Activated CD4-positive, alpha-beta memory T cell treated with anti-CD3 and anti-CD28 coated beads for 36 hours (primary cell): ENCODE measurements at places on chromosomes 5 and 9.

DNA sequence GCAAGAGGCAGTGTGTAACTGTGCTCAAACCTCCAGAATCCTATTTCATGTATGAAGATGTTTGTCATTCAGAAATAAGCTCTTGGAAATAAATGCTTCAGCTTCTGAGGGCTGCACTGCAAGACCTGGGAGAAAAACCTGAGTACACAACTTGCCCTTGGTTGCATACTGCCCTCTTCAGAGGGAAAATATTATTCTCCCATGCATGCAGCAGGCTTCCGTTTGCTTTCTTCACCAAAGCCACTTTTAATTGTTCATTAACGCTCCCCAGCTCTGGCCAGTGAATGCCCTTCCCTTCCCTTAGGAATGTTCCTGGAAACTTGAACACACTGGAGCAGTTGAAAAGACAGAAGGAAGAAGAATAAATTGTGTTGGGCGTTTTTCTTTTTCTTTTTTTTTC, 2.5 kb upstream of the WHRN start:
- DNase-seq = peak; percentile 28

DNA sequence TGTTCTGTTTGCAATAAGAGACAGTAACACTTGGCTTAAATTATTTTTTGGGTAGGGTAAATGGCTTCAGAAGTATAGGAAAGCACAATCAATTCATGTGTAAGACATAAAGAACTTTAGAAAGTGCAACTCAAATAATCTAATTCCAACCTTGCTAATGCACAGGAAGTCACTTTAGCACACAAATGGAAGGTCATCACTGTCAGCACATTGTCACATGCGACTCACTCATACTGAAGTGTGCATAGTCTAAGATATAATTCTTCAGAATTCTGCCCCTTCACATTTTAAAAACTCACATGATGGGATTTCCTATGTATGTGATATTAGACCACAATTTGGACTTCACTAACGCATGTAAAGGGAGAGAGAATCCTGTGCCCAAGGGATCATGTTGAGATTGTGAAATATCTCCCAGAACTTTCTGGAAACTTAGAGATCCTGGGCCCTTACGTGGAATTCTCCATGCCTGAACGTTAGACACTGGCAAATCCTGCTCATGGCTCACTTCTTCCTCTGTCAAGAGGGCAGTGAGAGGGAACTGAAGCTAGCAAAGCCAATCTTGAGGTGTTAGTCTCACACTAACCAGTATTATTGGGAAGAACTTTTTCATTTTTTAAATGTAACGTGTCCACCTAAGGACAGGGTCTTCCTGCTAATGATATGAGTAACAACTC, 403.2 kb upstream of the PTGER4 start:
- DNase-seq = no peak

GRCh38 chr9:14434158-14434504, 120.2 kb upstream of the NFIB start:
- DNase-seq = no peak

DNA sequence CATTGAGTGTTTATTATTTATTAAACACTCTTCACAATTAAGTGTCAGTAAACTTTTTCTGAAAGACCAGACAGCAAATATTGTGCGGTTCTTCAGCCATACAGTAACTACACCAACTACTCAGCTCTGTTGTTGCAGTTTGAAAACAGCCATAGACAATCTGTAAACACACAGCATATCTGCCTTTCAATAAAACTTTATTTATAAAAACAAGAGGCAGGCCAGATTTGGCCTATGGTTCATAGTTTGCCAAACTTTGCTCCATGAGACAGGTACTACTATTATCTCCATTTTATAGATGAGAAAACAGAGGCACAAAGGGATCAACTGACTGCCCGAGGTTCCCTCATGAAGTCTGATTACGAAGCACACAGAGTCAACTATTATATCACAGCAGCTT, 11.5 kb downstream of the ADAMTS12 start:
- no peak for DNase-seq

DNA sequence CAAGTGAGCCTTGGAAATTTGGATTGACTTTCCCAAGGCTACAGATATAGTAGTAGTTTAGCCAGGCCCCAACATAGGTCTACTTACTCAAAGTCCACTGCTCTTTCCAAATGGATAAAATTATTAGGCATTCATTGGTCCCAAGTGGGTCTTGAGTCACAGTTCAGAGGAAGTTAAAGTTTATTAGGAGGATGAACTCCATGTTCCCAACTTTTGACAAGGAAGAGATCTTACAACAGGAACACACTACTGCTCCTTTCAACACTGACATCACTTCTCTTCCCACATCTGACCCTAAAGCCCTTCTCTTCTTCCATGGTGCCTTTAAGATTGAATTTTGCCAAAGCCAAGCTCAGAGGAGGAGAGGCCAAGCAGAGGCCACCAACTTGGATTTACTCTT, 234.5 kb upstream of the TRIM32 start:
- no peak for DNase-seq

GRCh38 chr9:23322392-23322791, 503.6 kb downstream of the ELAVL2 start:
- no peak for DNase-seq

GRCh38 chr9:134061688-134062371, 6.0 kb downstream of the BRD3 start:
- DNase-seq = no peak

GRCh38 chr9:114696814-114697544, 15.0 kb upstream of the TEX48 start:
- DNase-seq = peak; percentile 88

DNA sequence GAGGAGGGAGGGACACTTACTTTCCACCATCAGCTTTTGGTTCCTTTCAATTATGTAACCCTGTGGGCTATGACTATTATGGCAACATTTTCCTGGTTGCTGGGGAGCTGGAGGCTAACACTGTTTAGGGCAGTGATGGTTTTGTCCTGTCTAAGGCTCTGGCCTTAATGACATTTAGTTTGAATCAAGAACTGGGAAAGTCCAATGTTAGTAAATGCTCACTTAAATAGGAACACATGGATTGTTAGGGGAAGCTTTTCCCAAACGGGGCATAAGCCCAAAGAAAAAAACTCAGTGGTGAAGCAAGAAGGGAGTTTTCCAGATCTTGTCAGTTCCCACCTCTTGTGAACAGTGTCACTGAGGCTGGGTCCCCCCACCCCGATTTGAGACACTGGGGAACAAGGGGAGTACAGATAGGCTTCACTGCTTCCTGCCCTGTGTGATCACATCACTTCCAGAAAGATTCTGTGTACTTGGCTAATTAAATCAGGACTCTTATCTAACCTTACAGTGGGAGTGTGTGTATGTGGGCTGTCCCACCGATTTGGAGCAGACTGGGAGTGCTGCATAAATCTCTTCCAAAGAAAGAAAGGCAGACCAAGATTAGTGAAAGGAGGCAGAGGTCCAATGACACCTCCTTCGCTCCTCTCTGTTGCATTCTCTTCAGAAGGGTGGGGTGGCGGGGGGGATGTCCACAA, 206.4 kb downstream of the PTTG1 start:
- DNase-seq = no peak

DNA sequence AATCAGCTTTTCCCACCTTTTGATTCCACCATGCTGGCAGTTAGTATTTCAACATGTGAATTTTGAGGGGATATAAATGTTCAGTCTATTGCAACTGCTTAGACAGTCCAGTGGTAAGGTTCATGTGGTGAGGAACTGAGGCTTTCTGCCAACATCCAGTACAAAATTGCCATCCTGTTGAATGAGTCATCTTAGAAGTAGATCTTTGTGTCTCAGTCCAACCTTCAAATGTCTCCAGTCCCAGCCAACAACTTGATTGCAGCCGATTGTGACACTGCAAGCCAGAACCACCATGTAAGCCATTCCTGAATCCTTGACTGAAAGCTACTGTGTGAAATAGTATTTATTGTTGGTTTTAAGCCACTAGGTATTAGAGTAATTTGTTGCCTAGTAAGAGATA, 331.5 kb upstream of the GRIN3A start:
- DNase-seq = no peak

DNA sequence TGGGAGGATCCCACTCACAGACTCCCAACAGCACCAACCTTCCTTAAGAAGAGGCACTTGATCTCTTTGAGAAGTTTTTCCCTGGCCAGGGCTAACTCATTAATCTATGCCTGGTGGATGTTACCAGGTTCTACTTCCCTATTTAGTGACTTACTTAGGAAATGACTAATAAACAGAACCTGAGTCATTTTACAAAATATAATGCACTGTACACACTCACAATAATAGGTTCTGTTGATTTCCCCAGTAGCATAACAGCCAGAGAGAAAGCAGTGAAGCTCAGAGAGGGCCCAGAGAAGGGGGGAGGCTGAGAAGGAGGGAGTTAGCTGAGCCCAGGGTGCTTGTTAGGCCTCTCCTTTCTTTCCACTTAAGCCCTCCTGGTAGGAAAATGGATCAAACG, 27.1 kb downstream of the FRMD3 start:
- DNase-seq = no peak

DNA sequence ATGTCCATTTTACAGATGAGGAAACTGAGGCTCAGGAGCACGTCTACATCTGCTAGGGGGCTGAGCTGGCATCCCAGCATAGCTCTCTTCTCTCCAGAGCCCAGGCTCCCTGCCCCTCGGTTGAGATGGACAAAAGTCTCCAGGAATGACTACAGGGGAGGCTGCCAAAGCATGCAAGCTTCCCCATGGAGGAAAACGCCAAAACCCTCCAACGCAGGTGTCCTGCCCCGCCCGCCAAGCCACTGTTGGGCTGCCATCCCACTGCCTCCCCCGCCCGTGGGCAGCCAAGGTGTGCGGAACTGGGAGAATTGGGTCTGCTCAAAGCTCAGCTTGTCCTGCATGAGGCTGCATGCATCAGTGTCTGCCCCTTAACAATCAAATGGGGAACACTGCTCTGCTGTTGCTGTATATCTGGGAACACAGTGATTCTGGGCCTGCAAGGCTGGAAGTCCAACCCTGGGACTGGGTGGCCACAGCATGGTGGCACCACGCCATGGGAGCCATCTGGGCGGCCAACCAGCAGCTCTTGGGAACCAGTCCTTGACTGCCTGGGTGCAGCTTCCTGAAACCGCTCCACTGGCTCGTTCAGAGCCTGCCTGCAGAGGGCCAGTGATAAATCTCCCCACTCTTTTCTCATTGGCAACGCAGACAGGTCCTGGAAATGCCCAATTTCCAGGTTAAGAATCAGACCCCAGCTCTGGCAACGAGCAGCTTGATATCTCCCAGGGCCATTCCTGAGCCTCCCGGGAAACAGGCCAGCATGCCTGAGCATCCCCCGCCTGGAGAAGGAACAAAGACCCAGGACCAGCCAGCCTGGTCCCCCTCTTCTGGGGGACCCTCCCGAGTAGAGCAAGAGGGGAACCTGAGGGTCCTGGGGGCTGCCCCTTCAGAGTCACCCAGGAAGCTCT, 3.5 kb downstream of the RALGDS start:
- DNase-seq = no peak

DNA sequence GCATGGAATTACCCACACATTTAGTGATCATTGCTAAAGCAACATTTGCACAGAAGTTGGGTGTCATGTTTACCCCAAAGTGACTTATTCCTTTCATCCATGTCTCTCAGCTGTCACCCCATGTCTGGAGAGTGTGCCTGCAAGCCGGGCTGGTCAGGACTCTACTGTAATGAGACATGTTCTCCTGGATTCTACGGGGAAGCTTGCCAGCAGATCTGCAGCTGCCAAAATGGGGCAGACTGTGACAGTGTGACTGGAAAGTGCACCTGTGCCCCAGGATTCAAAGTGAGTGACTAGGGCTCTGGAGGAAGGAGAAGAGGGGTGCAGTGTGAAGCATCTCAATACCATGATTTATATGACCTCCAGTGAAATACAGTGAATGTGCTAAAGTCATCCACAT, 99.9 kb upstream of the PRRC1 start:
- no peak for DNase-seq

- no peak for DNase-seq
These were observed 19.6 kb downstream of the RGS3 start for GRCh38 chr9:113482991-113483675.

DNA sequence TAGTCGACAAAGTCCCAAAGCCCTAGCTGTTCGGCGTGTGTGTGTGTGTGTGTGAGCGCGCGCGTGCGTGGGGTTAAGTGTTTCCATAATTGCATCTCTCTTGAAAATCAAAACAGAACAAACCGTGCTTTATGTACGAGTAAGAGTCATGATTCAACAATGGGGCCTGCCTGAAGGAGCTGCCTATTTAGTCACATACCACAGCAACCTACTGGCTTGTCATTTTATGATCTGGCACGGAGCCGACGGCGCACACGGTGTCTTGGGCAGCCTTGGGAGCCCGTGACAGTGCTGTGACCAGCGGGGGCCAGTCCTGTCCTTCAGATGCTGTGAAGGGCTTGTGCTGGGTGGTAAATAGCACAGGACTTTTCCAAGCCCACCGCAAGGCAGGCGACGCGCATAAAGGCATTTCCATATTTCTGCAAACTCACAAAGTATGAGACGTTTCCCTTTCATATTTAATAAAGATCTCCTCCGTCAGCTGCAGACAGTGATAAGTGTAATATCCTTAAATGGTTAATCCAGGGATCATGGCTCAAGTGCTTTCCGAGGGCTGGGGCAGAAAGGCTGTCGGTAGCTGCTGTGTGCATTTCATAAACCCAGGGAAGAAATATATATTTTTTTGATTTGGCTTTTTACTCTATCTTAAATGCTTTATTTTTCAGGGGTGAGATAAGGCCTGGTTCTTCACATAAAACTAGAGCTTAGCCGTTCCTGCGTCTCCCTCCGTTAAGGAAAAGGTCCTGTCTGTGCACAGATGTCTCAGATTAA, 270.2 kb upstream of the IRX1 start:
- DNase-seq = no peak

DNA sequence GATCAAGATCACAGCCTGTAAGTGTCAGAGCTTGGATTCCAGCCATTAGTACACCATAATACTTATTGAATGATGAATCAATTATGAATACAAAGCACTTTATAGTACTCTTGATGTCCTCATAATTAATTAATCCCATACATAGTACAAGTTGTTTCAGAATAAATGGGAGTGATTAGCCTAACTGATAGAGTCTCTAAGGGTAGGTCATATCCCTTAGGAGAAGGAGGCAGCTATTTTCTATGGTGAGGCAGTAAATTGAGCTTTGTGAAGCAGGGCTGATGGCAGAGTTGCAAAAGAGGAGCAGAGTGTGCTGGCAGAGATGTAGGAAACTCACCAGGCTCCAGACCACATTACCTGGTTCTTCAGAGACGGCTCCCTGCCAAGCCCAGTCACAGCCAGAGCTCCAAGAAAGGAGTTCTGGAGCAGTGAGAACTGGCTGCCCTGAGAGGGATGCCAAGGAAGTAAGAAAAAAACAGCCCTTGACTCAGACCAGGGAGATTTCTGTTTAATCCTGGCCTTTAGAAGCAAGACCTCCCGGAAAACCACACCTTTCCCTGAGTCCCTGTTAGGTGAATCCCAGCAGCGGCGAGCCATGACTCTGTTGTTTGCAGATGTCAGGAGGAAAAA, 112.9 kb downstream of the SH3TC2 start:
- no peak for DNase-seq
